Heart right ventricle (tissue), 16 donors: ENCODE measurements at places on chromosomes 2 and 18.

- no peak for DNase-seq
Observed at GRCh38 chr2:228983700-228984099, 287.4 kb downstream of the PID1 start.

DNA sequence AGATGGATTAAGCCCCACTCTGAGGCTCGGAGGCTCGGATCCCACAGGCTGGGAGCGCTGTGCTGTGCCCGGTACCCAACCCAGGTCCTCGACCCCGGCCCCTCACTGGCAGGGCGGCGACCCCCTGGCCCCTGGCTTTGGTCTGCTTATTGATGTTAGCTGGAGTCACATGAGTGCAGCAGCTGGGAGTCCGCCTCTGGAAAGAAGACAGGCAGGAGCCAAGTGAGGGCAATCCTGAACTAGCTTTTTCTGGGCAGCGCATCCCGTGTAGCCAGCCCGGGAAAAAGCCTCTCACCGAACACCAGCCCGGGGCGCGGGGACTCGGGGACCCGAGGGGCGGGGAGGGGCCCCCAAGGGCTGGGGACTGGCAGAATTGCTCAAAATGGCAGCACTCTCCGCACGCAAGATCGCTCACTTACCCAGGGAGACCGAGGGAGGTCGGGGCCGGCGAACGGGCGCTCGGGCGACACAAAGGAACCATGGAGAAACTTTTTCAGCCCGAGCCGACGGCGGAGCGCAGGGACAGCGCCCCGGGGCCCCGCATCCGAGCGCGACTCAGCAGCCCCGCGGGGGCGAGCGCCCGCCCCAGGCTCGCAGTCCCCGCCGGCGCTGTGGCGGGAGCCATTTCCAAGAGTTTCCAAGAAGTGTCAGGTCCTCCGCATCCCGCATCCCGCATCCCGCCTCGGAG, 567 bp downstream of the TMEM200C start:
- DNase-seq = peak; percentile 11

DNA sequence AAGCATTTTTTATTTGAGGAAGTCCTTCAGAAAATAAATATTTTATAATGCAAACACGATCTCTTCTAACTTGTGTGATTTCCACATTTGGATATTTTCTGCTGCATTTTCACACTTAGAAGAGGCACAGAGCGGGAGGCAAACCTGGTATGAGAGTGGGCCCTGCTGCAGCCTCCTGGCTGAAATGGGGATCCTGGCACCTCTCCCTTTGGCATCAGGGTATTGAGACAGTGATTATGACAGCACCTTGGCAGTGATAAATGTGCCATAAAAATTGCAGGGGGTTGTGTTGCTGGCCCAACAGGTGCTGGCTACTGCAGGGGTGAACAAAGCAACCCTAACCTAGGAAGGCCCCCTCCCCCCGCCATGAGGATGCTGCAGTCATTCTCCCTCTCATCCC, 128.6 kb downstream of the TSN start:
- no peak for DNase-seq

- DNase-seq = no peak
Observed at GRCh38 chr18:63025251-63026090, 294.1 kb downstream of the BCL2 start.

GRCh38 chr2:7070483-7070882, 153.3 kb downstream of the RNF144A start:
- no peak for DNase-seq

DNA sequence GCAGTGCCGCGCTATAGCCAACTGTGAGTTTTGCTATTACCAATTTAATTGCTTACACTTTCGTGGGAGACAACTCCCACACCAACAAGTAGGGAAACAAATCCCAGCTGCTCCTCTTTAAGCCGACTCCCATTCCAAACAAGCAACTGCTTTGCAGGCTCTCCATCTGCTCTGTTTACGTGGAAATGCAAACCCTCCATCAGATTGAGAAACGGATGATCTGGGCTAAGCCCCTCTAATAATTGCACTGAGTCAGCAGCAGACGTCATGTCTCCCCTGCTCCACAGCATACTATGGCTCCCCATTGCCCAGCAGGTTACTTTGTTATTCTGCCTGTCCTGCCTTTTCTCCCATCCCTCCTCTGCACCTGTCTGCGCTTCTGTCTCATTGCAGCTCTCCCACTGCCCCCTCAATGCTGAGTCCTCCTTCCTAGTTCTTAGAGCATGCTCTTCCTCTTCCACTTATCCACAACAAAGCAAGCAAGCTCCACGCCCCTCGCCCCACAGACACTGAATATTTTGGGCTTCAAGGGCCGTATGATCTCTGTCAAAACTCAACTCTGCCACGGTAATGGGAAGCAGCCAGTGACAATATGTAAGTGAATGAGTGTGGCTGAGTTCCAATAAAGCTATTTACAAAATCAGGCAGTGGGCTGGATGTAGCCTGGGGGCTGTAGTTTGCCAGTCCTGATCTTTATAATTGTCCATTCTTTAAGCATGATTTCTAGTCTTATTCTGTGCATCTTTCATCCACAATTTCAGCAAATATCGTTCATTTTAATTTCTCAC, 39.5 kb upstream of the ARL4C start:
- DNase-seq = no peak

- DNase-seq = peak; percentile 78
Observed at GRCh38 chr2:86704459-86704971, 15.6 kb upstream of the RMND5A start.

GRCh38 chr18:46148810-46149209, 44.6 kb downstream of the HAUS1 start:
- no peak for DNase-seq

GRCh38 chr18:45723567-45724355, at the start of gene SLC14A1:
SLC14A1 (plus strand) TSS chr18:45724181; CDS start chr18:45730321, 6,140 bp downstream.
- no peak for DNase-seq

DNA sequence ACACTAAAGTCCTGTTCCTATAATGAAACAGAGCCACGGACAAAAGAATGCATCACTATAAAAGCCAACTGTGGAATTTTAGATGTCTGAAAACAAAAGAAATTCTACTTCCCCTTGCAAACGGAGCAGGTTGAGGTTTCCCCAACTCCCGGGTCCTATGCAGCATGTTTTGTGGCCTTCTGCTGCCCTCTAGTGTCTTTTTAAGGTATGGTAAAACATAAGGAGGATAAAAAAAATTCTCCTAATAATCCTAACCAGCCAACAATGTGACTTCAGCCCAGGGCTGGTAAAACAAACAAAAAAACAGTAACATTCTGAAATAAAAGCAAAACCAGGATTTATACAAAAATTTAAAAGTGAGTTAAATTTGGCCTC, 539.5 kb downstream of the NRXN1 start:
- DNase-seq = peak; percentile 22

- DNase-seq = no peak
Observed at GRCh38 chr2:150409196-150409595, 78.3 kb downstream of the RND3 start.

DNA sequence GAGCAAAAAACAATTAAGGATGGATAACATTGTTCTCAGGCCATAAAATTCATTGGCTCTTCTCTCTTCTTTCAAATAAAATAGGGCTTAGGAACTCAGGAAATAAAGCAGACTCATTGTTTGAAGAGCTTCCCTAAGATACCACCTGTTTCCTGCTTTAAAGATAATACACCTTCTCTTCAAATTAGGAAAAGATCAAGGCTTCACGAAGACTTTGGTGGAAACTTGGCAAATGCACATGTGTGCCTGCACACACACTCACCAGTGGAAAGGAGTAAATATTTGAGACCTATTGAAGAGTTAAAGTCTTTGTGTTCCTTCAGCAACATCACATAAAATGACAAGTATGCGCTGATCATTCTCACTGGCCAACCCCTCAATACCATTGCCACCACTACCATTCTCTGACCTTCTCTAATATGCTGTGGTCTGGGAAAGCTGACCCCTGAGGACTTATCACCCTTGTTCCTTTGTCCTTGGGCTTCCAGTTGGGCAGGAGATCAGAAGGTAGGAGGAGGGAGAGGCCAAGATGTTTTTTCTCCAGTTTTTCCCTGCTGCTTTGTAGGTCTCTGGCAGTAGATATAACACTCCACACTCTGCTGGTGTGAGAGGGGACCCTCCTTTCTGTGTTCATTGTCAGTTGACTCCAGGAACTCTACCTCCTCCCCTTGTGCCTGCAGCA, 53.5 kb upstream of the SPOPL start:
- no peak for DNase-seq

DNA sequence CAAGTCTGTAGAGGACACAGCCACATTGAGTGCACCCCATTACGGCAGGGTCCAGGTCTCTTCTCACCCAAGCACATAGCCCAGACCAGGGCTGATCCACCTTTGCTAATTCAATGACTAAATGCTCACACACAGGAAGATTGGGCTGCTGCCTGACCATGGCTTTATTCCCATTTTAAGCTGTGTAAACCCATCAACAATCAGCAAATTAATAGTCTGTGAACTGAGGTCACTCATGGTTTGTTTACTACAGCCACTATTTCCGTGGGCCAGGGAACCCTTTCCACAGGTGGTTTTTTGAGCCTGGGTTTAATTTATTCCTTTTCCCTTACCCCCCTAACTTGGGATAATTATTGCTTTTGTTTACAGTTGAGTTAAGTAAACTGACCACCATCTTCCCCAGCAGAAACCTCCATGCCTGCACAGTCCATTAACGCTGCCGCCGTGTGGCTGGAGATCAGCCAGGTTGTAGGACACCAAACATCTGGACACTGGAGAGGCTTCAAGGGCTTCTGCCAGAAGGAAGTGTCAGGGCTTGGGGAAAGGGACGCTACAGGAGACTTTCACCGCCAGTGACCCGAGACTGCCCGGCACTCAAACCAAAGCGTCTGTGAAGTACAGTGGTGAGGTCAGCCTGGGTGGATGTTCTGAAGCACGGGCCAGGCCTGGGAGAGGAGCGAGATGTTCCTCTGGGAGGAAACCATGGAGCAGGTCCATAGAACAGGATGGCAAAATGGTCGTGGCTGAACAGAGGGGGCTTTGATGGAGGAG, 282.9 kb downstream of the DYSF start:
- no peak for DNase-seq

DNA sequence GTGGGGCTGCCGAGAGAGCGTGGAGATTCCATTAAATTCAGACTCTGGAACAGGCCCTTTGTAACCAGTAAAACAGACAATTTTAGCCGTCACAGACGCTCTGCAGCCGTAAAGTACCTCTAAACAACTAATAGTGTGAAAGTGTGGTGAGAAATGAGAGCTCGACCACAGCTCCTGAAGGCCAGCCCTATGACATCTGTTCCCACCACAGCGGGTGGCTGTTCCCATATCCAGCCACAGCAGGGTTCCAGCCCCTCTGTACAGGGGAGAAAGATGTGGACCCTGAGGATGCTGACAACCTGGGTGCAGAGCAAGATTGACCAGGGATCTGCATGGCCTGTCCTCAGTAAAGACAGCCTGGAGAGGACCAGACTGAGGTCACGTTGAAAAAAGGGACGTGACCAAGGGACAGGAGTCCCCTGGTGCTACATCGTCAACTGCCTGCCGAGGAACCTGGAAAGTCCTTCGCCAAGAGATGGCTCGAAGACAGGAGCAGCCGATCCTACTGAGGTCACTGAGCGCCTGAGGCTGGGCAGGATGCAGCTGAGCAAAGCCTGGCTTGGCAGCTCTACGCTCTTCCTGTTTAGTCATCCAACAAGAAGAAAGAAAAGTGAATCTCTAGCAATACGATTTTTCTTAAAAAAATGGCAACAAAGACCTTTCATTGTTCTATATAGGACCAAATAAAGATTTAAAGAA, 831.7 kb downstream of the RNF144A start:
- DNase-seq = no peak

- no peak for DNase-seq
Observed at GRCh38 chr18:3648641-3649040, 198.7 kb downstream of the TGIF1 start.

- no peak for DNase-seq
Observed at GRCh38 chr2:11808016-11808400, 61.6 kb downstream of the LPIN1 start.

- no peak for DNase-seq
Observed at GRCh38 chr2:38875227-38875575, 533 bp downstream of the DHX57 start.

GRCh38 chr2:74364533-74365505, 15.3 kb downstream of the DCTN1 start:
- no peak for DNase-seq

- DNase-seq = peak; percentile 45
Observed at GRCh38 chr2:8134985-8135682, 546.7 kb upstream of the ID2 start.

- DNase-seq = peak; percentile 25
Observed at GRCh38 chr2:23803965-23804542, 122.9 kb downstream of the ATAD2B start.

- no peak for DNase-seq
Observed at GRCh38 chr18:59659508-59660170, 37.6 kb downstream of the CCBE1 start.

GRCh38 chr2:126506786-126507185, 149.2 kb upstream of the GYPC start:
- DNase-seq = no peak

GRCh38 chr18:37270038-37270665, 295.4 kb downstream of the CELF4 start:
- no peak for DNase-seq

DNA sequence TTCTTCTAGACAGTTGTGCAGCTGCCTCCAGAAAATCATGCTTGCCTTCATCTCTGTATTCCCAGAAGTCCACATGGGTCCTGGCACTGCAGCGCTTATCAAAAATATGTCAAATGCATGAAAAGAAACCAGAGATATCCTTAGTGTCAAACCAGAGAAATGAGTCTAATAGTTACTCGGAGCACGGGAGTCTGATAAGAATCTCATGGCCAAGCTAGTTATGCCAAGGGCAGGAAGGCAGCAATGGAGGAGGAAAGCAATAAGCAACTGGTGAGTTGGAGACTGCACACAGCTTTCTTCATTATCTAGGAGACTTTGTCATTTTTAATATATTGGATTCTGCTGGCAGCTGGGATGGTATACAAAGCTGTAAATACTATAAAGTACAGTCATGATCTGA, 38.6 kb downstream of the TRIB2 start:
- DNase-seq = no peak

GRCh38 chr2:72148003-72148836, 558 bp upstream of the CYP26B1 start:
- peak; percentile 2 for DNase-seq

DNA sequence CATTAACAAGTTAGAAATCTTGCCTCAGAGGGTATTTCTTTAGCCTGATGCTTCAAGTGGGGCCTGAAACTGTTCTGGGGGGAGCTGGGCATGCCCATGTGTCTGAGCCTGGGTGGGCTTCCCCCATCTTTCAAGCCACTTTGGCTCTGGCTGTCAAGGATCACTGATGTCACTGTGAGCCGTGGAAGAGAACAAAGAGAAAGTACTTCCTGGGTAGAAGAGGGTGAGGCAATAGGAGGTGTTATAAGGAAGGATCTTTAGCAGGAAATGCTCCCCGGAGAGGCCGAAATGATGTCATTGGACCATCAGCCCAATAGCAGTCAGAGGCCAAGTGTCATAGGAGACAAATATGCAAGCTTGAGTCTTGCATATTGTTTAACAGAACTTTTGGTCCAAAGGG, 228.4 kb upstream of the MEX3C start:
- no peak for DNase-seq
